ENCODE measurements at places on chromosomes 13 and 19.
A peak's percentile ranks its signal among the peaks of the same experiment; 100 is the strongest.

GRCh38 chr19:55598719-55599467 lies 424 bp downstream of the FIZ1 start:
- peak; percentile 94 for DNase-seq

DNA sequence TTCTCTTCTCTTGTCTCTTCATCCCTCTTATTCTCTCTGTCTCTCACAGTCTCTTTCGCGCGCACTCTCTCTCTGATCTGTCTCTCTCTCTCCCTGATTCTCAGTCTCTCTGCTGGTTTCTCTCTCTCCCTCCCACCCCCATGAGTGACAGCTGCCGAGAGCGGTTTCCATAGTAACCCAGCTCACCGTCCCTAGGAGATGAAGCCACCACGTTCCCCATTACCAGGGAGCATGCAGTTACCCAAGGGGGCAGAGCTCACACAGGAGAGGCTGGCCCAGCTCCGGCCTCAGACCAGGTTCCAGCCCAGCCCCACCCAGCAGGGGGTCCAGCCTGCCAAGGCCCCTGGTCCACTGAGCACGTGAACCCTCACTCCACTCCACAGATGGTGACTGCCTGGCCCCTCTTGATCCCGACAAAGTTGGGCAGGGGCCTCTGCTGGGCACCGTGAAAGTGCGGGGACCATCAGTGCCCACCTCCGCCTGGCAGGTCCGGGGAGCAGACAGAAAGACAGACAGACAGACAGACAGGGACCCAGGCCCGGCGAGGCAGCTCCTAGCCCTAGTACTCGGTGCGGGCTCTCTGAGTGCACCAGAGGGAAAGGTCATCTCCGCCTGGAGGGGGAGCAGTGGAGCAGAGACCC lies 50.6 kb downstream of the CELF5 start:
- DNase-seq = peak; percentile 41

DNA sequence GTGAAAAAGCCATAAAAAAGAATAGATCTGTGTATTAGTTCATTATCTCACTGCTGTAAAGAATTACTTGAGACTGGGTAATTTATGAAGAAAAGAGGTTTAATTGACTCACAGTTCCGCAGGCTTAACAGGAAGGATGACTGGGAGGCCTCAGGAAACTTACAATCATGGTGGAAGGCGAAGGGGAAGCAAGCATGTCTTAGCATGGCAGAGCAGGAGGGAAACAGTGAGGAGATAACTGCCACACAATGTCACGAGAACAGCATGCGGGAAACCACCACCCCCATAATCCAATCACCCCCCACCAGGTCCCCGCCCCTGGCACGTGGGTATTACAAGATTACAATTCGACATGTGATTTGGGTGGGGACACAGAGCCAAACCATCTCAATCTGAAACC lies 39.1 kb upstream of the EEF1AKMT1 start:
- no peak for DNase-seq

DNA sequence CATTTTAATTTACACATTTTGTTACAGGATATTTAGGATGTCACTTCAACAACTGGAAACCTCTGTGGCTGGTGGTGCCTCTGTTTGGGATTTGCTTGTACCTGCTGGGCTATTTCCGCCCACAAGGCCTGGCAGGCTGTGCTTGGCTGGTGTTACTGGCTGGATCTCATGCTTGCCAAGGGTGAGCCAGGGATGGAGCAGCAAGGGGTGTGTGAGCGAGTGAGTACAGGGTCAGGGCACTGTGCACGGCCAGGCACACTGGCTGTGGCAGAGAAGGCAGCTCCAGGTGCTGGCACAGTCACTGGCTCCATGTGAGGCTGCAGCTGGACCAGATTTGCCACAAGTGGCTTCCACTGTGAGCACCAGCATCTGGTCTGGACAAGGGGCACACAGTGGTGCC lies 1254.8 kb downstream of the SLITRK5 start:
- DNase-seq = no peak

- DNase-seq = no peak
These were observed 310.1 kb downstream of the TSHZ3 start for GRCh38 chr19:31039151-31039550.

All from activated naive CD8-positive, alpha-beta T cell treated with anti-CD3 and anti-CD28 coated beads, Interleukin-2, amount 50 U/mL, for 24 hours (primary cell).